ELR (cell line): ENCODE measurements at places on chromosomes 3 and 15.

- DNase-seq: no peak
These were observed 39.8 kb downstream of the CCR3 start for GRCh38 chr3:46282041-46282440.

DNA sequence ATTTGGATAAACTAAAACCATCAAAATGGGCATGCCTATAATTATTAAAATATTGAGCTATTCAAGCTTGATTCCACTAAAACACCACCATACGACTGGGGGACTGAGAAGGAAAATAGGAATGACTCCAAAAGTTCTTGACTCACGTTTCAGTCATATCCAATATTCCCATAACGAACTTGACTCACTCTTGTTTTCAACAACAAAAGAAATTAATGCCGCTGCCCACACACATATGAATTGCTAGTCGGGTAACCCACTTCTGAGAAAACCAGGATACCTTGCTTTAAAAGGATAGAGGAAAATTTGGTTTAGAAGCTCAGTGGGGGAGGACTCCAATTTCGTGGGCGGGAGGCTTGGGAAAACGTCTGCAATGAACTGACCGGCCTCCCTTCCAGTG lies 5.2 kb downstream of the HTR3C start:
- DNase-seq: peak; percentile 86

- DNase-seq: peak; percentile 45
These were observed 848 bp downstream of the NCEH1 start for GRCh38 chr3:172709774-172710663.

DNA sequence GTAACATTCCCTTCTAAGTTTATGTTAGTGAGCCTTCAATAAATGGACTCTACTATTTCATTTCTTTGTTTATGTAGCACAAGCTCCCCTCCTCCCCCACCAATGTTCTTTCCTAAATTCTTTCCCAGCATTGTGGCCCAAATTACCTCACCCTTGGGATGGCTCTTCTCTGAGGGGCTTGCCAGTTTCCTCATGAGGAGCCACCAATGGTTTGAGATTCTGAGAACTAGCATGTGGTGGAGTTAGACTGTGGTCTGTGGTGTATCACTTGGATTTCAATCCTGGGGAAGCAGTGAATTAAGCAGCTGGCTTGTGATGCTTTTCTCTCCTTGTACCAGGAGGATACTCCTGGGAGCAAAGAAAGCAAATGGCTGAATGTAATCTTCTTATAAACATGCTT lies 50.0 kb upstream of the NPHP3 start:
- DNase-seq: no peak

GRCh38 chr3:18245721-18246120 lies 179.4 kb downstream of the SATB1 start:
- no peak for DNase-seq

DNA sequence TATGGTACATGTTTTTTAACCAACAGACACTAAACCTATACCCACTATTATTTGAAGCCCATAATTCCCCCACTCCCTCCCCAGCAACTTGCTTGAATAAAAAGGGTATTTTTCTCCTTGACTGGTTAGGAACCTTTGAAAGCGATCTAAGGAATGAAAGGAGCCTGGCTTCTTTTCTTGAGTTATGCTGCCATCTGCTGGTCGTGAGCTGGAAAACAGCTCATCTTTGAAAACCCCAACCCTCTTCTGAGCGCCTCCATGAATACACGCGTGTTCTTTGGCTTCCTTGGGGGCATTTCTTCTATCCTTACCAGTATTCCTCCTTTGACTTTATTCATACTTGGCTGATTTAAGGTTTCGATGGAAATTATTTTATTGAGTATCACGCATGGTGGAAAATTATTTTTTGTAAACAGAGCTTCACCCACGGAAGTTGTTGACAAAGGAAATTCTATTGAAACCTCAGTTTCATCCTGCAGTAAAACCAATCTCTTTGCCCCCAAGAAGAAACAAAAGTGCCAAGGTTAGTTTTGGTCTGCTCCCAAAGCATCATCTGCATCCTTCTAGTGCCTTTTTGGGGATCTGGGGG lies 171.6 kb downstream of the SV2B start:
- DNase-seq: peak; percentile 69
